Activated CD4-positive, alpha-beta T cell treated with anti-CD3 and anti-CD28 coated beads for 1 hour (primary cell): ENCODE measurements at places on chromosomes 7 and 10.

DNA sequence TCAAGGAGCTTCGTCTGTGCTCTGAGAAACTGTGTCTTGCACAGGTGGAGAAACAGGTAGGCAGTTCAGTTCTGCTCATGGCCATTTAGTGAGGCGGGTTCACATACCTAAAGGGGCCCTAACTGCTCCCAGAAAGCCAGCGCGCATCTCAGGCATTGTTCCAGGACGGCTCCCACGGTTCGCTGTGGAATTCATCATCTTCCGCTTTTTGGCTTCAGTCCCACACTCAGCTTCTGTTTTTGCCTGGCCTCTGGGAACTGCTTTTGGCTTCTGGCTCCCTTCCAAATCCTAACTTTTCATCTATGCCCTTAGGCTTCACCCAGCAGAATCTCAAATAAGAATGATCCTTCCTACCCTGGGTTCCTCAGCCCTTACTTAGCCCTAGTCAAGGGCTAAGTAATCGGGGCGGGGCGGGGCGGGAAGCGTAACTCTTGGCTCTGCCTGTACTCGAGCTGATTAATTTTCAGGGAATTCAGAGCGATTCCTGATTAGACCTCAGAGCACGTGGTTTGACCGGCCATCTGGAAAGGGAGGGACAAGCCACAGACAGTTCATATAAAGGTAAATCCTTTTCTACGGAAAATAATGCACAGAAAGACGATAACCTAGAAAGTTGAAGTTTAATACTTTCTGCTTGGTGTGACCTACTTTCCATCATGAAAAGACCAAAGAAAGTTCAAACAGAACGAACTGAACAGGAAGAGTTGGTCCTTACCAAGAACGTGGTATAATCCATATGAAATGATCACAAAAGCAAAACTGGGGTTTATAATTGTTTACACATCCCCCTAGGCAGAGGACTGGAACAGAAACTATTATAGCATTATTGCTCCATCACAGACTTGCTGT lies 105.7 kb downstream of the ST8SIA6 start:
- DNase-seq = no peak

GRCh38 chr10:118624747-118625146 lies 29.3 kb upstream of the PRLHR start:
- DNase-seq = no peak

DNA sequence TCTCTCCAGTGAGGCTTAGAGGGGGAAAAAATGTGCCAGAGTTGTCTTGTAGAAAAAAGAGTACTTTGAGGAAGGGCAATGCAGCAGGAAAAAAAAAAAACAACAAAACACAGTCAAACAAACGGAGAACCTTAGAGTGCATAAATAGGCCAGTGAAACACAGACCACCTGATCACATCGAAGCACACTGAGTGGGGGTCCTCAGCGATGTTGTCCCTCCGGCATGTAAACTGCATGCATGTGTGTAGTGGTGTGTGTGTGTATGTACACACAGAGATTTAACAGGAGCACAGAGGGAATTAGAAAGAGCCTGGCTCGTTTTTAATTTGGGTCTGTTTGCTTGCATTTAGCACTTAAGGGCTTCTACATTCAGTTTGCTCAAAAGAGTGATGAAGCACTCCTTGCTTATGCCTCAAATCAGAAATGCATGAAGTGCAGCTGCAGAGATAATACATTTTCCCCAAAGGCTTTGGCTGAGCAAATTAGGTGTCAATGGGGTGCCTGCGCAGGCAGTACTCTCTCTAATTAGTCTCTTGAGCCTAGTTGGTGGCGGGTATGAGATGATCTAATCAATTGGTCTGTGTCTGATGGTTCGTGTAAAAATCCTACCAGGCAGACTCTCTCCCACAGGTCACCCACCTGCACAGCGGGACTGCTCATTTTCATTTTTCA lies 62.7 kb upstream of the FZD1 start:
- DNase-seq = no peak

- no peak for DNase-seq
These were observed 74.8 kb downstream of the PTPRN2 start for GRCh38 chr7:158512869-158513268.

DNA sequence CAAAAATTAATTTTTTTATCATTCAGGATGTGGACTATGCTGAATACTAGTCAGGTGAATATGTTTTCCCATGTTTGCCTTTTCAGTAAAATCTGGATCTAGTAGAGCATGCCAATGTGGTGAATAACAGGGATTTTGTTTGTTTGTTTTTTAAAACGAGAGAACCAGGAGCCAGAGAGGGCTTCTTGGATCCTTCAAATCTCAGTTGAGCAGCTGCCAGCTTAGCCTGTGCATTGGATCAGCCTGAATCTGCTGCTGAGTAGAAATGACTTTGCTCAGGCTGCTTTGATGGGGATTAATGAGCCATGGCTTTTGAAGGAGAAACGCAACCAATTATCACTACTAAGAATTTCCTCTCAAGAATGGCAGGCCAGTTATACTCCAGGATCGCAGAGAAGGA lies 493.8 kb downstream of the ARL4A start:
- DNase-seq = no peak

DNA sequence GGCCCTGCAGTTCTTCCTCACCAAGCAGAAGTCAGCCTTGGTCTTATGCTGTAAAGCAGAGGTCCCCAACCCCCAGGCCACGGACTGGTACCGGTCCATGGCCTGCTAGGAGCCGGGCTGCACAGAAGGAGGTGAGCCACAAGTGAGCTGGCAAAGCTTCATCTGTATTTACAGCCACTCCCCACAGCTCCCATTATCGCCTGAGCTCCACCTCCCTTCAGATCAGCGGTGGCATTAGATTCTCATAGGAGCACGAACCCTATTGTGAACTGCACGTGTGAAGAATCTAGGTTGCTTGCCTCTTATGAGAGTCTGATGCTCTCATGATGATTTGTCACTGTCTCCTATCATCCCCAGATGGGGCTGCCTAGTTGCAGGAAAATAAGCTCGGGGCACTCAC lies 87.6 kb upstream of the NEBL start:
- DNase-seq = no peak

GRCh38 chr10:11697718-11698527 lies 44.3 kb upstream of the ECHDC3 start:
- no peak for DNase-seq

DNA sequence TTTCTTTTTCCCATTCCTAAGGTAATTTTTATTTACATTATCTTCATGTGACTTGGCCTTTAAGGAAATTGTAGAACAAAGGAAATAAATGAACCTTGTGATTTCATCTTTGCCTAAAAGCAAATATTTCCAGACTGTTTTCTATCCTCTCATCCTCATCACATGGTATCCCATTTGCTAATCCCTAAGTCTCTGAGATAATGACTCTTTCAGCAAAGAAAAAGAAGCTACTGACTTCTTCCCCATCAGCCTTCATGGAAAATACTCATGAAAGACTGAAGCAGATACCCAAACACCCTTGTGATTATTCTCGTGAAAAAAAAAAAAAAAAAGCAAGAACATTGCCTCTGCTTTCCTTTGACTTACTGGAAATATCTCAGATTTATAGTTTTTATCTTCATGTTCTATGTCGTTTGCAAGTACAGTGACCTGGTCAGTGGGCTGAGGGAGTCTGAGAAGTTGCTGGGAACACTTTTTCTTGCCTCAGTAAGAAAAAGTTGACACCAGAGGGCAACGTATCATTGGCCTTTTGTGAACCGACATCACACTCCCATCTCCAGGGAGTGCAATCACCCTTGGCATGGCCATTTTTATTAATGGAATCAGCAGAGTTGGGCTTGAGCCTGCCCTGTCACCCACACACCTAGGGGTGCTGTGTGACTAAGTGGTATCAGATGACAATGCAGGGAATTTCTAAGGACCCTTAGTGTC lies 246.0 kb upstream of the KMT2E start:
- DNase-seq = no peak
